Muscle of back (tissue), 13 donors: ENCODE measurements at places on chromosomes 2 and 18.

DNA sequence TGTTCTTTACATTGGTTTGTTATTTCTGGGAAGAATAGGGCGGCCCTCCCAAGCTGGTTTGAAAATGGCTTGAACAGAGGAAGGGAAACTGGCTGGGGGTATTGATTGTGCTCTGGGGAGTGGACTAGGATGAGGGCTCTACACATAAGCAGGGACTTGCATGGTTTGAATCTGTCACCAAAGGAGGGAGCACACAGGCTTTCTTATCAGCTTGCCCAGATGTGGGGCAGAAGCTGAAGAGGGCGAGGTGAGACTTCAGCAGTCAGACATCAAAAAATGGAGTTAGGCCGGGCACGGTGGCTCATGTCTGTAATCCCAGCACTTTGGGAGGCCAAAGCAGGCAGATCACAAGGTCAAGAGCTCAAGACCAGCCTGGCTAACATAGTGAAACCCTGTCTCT is 7.2 kb upstream of the RAB12 start:
- no peak for DNase-seq

DNA sequence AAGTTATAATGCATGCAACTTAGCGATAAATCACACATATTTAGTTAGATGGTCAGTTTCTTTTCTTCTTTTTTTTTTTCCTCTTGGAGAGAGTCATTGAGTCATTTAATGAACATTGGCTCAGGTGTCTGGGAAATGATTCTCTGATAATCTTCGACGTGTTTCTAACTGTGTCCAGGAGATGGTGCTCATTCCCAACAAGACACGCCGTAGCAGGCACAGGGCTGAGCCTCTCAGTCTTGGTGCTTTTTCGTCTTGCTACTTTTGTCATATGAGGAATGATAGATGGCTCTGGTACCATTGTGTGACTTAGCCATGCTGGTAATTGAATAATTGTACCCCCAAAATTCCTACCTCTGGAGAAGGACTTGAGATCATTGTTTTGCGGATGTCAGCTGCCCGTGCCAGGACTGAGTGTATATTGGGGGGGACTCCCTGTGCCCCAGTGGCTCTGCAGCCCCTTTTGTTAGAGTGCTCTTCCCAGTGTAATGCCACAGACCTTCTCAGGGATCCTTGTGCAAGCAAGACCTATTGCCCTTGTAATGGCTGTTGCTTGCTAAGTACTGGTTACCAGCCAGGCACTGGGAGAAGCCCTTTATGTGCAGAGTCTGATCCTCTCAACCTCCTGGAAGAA is 107.6 kb upstream of the CYRIA start:
- peak; percentile 37 for DNase-seq

DNA sequence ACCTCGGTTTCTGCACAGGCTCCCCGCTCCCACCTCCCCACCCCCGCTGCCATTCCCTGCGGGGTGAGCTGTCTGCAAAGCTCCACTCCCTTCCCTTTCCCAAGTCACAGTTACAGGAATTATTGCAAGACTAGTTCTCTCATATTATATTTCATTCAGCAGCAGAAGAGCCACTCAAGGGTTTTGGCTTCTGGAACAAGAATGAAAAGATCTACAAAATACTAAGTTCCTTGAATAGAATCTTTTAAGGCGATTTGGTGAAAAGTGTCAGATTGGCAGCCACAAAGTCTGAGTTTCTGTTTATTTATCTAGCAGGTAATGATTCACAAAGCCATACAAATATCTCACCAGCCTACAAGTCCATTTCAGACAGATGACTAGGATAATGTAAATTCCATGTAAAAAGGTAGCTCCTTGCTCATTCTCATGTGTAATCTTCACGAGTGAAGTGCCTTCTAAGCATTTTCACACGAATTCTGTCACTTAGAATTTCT is 221.9 kb upstream of the RBBP8 start:
- no peak for DNase-seq

GRCh38 chr2:24010477-24011249 is 778 bp downstream of the MFSD2B start:
- no peak for DNase-seq

- no peak for DNase-seq
Measured at GRCh38 chr18:8708670-8709069, 3.3 kb downstream of the MTCL1 start.

DNA sequence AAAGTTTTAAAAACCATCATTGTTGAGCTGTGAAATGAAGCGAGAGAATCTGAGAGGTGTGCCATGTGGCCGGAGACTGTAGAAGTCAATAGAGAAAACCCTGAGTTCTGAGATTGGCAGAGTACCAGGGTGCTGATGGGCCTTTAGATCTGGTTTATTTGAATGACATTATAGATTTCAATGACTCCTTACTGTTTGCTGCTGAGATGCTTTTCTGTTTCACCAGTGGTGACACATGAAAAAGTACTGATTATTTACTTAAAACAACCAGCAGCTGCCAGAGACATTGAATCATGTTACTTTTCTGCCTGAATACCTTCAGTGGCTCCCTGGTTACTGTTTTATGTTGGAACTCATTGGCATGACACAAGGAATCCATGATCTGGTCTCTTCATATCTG is 602.7 kb upstream of the ZNF804A start:
- DNase-seq: no peak

DNA sequence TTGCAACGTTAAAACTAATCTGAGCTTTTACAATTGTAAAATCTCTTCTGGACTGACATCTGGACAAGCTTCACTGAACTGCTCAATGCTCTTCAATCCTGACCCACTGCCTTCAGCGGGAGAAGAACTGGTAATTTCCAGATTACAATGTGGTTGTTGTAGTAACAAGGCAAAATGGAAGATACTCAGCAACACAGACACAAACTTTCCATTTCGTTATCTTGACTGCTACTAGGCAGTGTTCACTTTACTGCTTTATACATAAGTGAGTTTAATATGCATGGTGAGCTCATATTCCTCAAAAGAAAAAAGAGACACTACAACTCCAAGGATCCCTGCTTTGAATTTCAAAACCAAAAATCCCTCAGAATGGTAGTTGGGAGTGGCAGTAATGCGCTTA is 51.9 kb downstream of the GRB14 start:
- DNase-seq: no peak

DNA sequence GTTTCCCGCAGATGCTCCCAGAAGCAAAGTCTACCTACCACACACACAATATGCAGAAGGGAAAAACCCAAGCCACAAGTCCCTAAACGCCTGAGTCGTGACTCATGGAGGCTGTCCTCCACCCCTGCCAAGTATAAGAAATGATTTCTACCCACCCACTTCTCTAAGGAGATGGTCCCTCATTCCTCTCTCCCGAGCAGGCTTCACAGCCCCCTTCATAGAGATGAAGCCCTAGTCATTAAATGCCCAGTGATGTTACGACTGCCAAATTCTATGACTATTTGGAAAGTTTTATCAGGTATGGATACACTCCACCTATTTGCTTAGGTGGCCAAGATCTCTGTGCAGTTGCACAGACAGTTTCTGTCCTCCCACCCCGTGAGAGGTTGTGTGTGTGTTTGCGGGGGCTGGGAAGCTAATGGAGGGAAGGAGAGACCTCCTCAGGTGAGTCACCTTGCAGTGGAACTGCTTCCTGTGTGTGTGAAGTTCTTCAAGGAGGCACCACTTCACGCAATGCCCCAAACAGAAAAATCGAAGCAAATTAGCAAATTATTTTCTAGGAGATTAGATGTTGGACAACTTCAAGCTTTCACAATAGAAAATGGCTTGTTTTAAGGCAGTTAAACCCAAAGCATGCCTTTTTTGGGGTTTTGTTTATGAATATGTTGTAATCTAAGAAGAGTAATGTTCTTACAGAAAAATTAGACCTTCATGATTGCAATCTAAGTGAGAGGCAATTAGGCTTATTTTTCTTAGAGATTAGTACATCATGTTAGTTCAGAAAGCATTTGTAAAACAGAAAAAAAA is 175.2 kb downstream of the TGIF1 start:
- peak; percentile 57 for DNase-seq

- DNase-seq: no peak
Measured at GRCh38 chr2:85324639-85325465, 2.9 kb downstream of the TGOLN2 start.

DNA sequence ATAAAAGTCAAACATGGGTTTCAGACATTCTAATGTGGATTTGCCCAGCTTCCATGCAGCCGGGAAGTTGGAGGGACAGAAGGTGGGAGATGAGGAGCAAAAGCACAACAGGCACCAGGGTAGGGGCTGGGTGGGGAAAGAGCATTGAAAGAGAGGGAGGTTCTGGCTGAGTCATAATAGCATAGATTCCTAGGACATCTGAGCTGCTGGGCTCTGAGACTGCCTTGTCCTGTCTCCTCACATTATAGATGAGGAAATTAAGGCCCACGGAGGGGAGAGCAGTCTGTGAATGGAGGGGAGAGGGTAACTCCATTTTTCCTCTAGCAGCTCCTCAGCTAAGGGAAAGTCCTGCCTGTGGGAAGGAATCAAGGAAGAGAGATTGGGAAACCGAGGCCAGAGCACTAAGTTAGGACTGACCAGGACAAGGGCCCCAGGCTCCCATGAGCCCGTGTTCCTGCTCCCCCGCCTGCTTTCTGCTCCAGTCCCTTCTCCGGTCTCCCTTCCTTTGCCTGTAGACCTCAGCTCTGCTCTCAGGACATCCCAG is 26.2 kb downstream of the SH2D6 start:
- no peak for DNase-seq

GRCh38 chr2:222613715-222614331 is 42.1 kb downstream of the FARSB start:
- peak; percentile 33 for DNase-seq

DNA sequence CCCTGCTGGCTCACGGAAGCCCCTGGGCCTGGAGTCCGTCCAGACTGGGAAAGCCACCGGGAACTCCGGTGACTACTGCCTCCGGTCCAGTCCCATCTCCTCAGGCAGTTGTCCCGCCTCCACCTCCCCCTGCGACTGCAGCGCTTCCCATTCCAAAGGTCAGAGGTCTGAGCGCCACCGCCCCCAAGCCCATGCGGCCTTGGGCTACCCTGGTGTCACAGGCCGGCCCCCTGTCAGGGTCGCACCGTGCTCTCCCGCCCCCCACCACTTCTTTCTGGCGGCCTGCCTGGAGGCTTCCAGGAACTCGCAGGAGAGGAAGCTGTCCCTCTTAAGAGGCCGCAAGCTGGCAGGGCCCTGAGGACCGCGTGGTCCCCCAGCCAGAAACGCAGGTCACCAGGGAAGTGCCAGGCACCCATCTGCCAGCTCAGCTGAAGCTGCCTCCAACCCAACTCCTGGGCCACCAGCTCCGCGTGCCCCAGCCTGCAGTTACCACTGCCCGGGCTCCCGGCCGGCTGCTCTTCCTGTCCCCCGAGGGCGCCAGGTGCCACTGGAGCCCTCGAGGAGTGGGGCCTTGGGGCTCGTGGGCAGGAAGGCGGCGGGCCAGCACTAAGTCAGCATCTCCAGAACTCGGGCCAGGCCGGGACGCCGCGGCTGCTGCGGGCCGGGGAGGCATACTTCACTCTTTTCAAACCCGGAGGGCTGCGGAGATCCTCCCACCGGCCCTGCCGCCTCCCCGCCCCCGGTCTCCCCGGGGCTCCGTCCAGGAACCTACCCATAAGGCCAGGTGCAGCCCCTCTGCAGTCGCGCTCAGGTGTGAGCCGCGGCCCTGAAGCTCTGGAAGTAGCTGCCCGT is 83.3 kb upstream of the POMC start:
- peak; percentile 87 for DNase-seq

- DNase-seq: no peak
Measured at GRCh38 chr18:52045946-52046675, 293.9 kb upstream of the DCC start.

DNA sequence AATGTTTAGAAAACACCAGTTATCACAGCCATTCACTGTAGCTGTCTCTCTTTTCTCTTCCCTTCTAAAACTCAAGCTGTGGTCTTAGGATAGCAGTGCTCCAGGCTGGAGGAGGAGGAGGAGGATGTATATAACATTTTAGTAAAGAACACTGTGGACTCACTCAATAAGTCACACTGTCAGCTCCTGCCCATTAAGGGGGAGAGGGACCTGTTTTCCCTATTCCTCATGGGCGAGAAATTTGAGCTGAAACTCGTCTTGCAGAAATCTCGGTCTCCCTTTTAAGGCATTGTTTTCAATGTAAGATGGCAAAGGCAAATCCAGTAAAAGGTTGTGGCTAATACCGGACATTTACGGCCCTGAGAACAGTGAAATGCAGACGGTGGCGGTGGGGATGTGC is 114.8 kb upstream of the ZNF236 start:
- no peak for DNase-seq

DNA sequence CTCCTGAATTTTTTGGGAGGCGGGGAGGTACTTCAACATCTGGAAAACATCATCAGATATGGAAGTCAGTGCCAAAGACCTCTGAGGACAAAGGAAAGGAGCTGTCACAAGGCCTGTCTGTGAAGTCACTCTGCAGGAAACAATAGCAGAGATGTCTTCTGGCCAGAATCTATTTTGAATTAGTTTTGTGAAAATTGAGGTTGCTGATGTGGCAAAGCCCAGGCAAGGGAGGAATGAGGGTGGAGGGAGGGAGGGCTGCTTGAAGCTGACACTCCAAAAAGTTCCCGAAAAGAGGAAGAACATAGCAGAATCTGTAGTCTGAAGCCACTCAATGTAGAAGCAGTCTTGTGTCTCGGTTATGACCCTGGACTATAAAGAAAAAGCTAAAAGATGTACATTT is 151.1 kb upstream of the LHCGR start:
- DNase-seq: peak; percentile 73

DNA sequence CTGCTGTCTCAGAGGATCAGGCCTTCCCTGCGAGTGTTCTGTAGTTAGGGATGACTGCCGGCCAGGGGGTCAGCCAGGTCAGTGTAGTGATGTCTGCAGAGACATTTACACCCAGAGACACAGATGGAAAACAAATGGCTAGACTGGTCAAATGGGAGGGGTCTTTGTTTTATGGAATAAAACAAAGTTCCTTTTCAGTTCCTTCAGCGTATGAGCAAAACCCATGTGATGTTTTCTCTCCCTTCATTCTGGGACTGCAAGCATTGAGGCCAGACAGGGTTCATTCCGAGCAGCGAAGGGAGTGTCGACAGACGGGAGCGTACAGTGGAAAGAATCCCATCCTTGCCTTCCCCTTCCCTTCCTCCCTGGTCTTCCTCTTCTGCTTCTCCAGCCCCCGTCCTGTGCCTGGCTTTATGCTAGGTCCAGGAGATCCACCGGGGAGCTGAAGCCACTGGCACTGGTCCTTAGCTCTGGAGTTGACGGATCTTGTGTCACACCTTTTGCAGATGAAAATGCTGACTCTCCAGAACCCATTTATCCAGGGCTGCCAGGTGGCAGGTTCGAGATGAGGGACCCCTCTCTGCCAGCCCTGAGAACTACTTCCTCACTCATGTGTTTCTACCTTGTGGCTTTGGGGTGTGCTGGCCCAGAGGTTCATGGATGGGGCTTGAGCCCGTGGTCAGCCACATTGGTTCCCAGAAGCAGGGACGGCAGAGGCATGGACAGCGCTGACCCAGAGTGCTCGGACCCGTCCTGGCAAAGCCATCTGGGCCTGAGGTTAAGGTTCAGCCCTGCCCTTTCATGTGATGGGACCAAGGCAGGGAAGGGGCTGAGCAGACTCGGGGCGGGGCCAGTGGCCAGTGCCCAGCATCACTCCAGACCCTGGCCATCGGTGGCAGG is 24.2 kb downstream of the ITGB1BP1 start:
- DNase-seq: peak; percentile 73
